Parietal lobe (tissue), 2 donors: ENCODE measurements at places on chromosomes 16 and 17. TPM values are rescaled to one million over a fixed set of nuclear protein-coding genes. Genes with fewer than 3 reads are reported as not detected.

The RAB26 gene
- 4.4 TPM for total RNA-seq

The SPNS3 gene
- not detected for total RNA-seq

The DHX58 gene
- total RNA-seq = 1.6 TPM

The NECAB2 gene
- total RNA-seq = 0.63 TPM

The METTL9 gene
- total RNA-seq = 216 TPM

The SLC52A1 gene
- total RNA-seq = not detected

The APOBR gene
- 0.31 TPM for total RNA-seq

The PRRT2 gene
- total RNA-seq = 36.0 TPM

The HASPIN gene
- 1.3 TPM for total RNA-seq
